ENCODE measurements at places on chromosomes 5 and 9. TPM values are rescaled to one million over a fixed set of nuclear protein-coding genes. Genes with fewer than 3 reads are reported as not detected.
A peak's percentile ranks its signal among the peaks of the same experiment; 100 is the strongest.

IRX1 gene
- total RNA-seq, result not detected

IFNA13 gene
- not detected for total RNA-seq

FCN2 gene
- not detected for total RNA-seq

BHMT2 gene
- not detected for total RNA-seq

PCDHGB1 gene
- not detected for total RNA-seq

MARVELD2 gene
- total RNA-seq, result 0.23 TPM

CCNI2 gene
- total RNA-seq, result 6.7 TPM

AGXT2 gene
- total RNA-seq, result not detected

CDH18 gene
- total RNA-seq, result not detected

SLC12A7 gene
- total RNA-seq, result 32.6 TPM

OGN gene
- total RNA-seq, result not detected

RANBP3L gene
- total RNA-seq, result not detected

GPR150 gene
- total RNA-seq, result 1.7 TPM

GRCh38 chr9:33221568-33221884, 18.4 kb upstream of the SPINK4 start:
- DNase-seq, result no peak
- peaks cover 33% of the 10 kb centered on the region for H3K4me1 ChIP-seq
- H3K4me3 ChIP-seq, result no peak overlapping the region
- no peaks in the 10 kb centered on the region for H3K36me3 ChIP-seq
- H3K27me3 ChIP-seq, result peaks cover 9% of the 10 kb centered on the region

- H3K27me3 ChIP-seq, result peaks cover 21% of the 10 kb centered on the region
- DNase-seq, result no peak
- no peak overlapping the region for H3K27ac ChIP-seq
- no peak overlapping the region for H3K4me3 ChIP-seq
- no peaks in the 10 kb centered on the region for H3K36me3 ChIP-seq
Measured at GRCh38 chr9:130531670-130532069, 47.7 kb upstream of the FUBP3 start.

DNA sequence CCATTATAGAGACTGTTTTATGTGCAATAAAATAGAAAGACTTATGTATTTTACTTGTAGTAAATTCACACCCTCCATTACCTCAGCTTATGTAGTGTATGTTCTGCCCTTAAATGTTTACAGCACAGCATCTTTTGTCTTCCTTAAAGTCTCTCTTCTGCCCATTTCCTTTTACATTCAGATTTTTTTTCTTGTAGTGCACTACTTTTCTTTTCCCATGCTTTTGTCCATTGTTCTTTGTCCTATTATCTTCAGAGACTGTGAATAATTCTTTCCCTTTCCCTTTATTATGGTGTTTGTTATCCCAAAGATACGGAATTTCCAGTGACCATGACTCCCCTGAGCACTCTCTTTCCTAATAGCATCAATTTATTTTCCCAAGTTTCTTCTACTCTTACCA, 66.1 kb upstream of the TYRP1 start:
- DNase-seq, result no peak
- H3K36me3 ChIP-seq, result no peaks in the 10 kb centered on the region
- no peak overlapping the region for H3K27ac ChIP-seq
- no peaks in the 10 kb centered on the region for H3K4me1 ChIP-seq
- no peak overlapping the region for H3K4me3 ChIP-seq
- H3K27me3 ChIP-seq, result no peaks in the 10 kb centered on the region

- DNase-seq, result no peak
- H3K4me1 ChIP-seq, result peaks cover 13% of the 10 kb centered on the region
- H3K36me3 ChIP-seq, result peaks cover 3% of the 10 kb centered on the region
- no peak overlapping the region for H3K4me3 ChIP-seq
- no peaks in the 10 kb centered on the region for H3K27me3 ChIP-seq
Measured at GRCh38 chr5:56729488-56729887, 85.9 kb upstream of the MAP3K1 start.

DNA sequence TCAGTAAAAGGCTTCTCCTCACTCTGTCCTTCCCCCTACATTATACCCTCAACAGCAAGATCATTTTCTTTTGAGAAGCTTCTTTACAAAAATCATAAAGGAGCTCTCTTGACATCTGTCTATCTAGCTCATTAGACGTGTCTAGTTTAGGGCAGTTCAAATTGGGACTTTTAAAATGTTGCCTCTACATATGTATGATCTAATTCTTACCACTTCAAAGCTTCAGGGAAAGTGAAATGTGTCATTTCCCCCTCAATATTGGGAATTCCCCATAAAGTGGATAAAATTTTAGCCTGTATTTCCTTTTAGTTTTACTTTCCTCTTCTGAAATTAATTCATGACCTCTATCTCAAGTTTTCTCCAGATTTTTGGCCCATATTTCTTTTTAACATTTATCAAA, 323.7 kb downstream of the ARRDC3 start:
- peaks cover 8% of the 10 kb centered on the region for H3K27me3 ChIP-seq
- no peak for DNase-seq
- no peaks in the 10 kb centered on the region for H3K36me3 ChIP-seq
- H3K27ac ChIP-seq, result no peak overlapping the region
- H3K4me1 ChIP-seq, result no peaks in the 10 kb centered on the region

- no peak for DNase-seq
- no peak overlapping the region for H3K27ac ChIP-seq
Measured at GRCh38 chr9:1550636-1551035, 464.5 kb upstream of the SMARCA2 start.

DNA sequence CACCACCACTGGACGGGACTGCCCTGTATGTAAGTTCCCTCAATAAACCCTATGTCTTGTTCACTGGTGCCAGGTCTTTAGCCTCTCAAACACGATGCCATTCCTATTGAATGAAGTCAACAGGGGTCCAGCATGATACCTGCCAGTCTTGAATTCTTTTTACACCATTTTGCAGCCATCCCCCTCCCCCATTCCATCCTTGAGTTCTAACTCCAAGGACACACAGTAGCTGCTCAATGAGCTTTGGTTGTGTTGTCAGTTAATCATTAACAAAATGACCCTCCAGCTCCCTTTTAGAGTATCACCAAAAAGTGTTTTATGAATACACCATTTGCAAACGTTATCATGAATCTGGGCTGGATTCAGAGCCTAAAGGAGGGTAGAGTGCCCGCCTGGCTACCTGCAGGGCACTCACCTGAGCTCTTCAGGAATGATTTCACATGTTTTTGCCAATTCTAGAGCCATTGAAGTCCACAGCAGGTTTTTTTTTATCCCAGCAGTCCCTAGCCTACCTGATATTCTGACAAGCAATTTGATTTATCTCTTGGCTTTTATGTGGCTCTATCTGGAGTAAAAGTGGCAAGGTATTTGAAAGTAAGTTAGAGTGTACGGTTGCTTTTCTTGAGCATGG, 271.8 kb downstream of the SMARCA2 start:
- no peak overlapping the region for H3K4me3 ChIP-seq
- no peaks in the 10 kb centered on the region for H3K36me3 ChIP-seq
- H3K4me1 ChIP-seq, result no peaks in the 10 kb centered on the region
- H3K27me3 ChIP-seq, result peaks cover 10% of the 10 kb centered on the region
- H3K27ac ChIP-seq, result no peak overlapping the region
- no peak for DNase-seq

DNA sequence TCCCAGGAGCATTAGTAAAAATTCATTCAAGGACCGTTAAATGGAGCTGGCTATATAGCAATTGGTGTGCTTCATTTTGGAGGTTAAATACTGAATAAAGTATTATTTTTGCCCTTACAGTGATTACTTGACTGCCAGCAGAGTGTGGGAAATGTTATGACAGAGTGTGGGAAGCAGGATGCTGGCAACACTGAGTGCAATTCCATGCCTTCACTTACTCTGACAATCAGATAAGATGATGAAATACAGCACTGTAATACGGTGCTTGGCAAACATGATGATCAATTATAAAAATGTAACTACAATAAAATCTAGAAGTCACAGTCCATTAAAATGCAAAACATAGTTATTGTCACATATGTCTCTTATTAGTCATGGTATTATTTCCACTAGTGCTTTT, 651.3 kb downstream of the PTPRD start:
- no peak for DNase-seq
- H3K36me3 ChIP-seq, result no peaks in the 10 kb centered on the region
- no peak overlapping the region for H3K4me3 ChIP-seq
- H3K27ac ChIP-seq, result no peak overlapping the region
- no peaks in the 10 kb centered on the region for H3K4me1 ChIP-seq
- no peaks in the 10 kb centered on the region for H3K27me3 ChIP-seq

GRCh38 chr9:107067739-107068416, 204.9 kb downstream of the ZNF462 start:
- no peaks in the 10 kb centered on the region for H3K4me1 ChIP-seq
- H3K4me3 ChIP-seq, result no peak overlapping the region
- no peak overlapping the region for H3K27ac ChIP-seq
- H3K27me3 ChIP-seq, result no peaks in the 10 kb centered on the region
- no peaks in the 10 kb centered on the region for H3K36me3 ChIP-seq

- no peak for DNase-seq
- H3K27ac ChIP-seq, result no peak overlapping the region
- H3K4me3 ChIP-seq, result no peak overlapping the region
- peaks cover 69% of the 10 kb centered on the region for H3K27me3 ChIP-seq
- H3K4me1 ChIP-seq, result peaks cover 5% of the 10 kb centered on the region
- H3K36me3 ChIP-seq, result no peaks in the 10 kb centered on the region
Measured at GRCh38 chr5:175443514-175444059, 395 bp downstream of the DRD1 start.

- H3K36me3 ChIP-seq, result no peaks in the 10 kb centered on the region
- H3K27ac ChIP-seq, result no peak overlapping the region
- H3K4me3 ChIP-seq, result no peak overlapping the region
- DNase-seq, result no peak
- H3K27me3 ChIP-seq, result no peaks in the 10 kb centered on the region
Measured at GRCh38 chr5:94470802-94471201, 147.6 kb downstream of the KIAA0825 start.

DNA sequence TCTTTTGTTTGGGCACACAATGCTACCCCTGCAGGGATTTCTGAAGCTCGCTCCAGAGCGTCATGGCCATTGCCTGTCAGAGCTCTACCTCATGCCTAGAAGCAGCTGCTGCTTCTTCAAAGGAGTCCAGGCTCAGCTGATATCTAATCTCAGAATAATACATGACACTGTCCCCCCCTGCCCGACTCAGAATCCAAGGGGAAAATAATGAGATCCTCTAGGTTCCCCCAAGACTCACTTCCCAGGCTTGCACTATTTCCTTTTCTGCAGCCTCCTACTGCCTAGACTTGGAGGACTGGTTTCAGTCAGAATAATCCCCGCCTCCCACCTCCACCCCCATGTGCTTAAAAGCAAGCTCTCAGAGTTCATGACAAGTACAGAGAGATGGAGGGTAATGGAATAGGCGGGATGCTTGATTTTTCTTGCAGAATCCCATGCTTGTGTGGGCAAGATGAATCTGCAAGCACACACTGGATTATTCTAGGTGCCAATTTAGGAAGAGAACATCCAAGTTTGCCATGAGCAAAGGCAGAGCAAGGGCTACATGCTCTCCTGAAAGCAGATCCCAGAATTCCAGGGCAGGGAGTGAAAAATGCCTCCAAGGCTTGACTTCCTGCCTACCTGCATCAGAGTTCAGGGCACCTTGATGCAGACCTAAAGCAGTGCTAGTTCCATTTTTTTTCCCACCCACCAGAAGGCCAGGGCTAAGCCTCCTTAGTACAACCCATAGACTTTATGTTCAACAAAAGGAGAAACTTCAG, 97.4 kb upstream of the IFNK start:
- H3K4me1 ChIP-seq, result no peaks in the 10 kb centered on the region
- H3K27ac ChIP-seq, result no peak overlapping the region
- no peaks in the 10 kb centered on the region for H3K27me3 ChIP-seq
- no peaks in the 10 kb centered on the region for H3K36me3 ChIP-seq
- no peak for DNase-seq

GRCh38 chr9:137630679-137631078, 11.9 kb downstream of the EHMT1 start:
- H3K36me3 ChIP-seq, result peaks cover 10% of the 10 kb centered on the region
- peaks cover 51% of the 10 kb centered on the region for H3K4me1 ChIP-seq
- DNase-seq, result no peak
- H3K4me3 ChIP-seq, result no peak overlapping the region
- peak overlapping the region; percentile 1 for H3K27ac ChIP-seq
- H3K27me3 ChIP-seq, result no peaks in the 10 kb centered on the region

- H3K4me1 ChIP-seq, result no peaks in the 10 kb centered on the region
- no peak for DNase-seq
- H3K27me3 ChIP-seq, result peaks cover 4% of the 10 kb centered on the region
- H3K4me3 ChIP-seq, result no peak overlapping the region
- no peaks in the 10 kb centered on the region for H3K36me3 ChIP-seq
Measured at GRCh38 chr5:172626031-172626581, 15.0 kb upstream of the NEURL1B start.

DNA sequence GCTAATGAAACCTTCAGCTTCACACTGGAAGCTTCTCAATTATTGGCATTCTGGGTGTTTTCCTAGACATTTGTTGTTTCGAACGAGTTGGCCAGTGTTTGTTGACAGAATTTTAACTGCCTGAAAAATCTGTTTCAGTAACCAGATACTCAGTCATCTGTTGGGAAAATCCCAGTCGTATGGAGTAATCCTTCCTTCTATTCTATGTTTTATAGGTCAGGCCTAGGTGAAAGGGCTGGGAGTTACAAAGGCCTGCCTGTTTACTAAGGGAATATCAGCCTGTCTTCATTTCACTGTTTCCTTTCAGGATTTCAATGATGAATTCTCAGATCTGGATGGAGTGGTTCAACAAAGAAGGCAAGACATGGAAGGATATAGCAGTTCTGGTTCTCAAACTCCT, 59.9 kb downstream of the GRAMD2B start:
- H3K4me3 ChIP-seq, result no peak overlapping the region
- no peaks in the 10 kb centered on the region for H3K27me3 ChIP-seq
- no peaks in the 10 kb centered on the region for H3K4me1 ChIP-seq
- no peak overlapping the region for H3K27ac ChIP-seq
- no peak for DNase-seq

DNA sequence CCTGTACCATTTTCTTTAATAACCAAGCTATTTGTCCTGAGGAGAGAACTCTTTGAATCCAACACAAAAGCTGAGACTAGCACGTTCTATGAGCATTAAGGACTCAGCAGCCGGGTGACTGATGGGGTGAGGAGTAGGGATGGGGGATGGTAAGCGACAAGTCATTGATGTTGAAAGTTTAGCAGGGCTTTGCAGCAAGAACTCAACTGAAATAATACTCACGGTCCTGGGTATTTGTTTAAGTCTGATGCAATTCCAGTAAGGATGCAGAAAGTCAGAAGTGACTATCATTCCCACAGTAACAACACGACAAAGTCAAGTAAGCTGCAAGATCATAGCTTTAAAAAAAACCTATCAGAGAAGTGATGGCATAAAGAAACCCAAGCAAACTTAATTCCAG, 131.1 kb downstream of the ACTL7B start:
- no peak overlapping the region for H3K27ac ChIP-seq
- H3K4me3 ChIP-seq, result no peak overlapping the region
- H3K27me3 ChIP-seq, result no peaks in the 10 kb centered on the region
- no peak for DNase-seq
